ENCODE measurements at places on chromosomes 7 and 10. TPM values are rescaled to one million over a fixed set of nuclear protein-coding genes. Genes with fewer than 3 reads are reported as not detected.

The MYO3A gene
- total RNA-seq, result not detected

The SPAM1 gene
- total RNA-seq, result not detected

The TMEM270 gene
- total RNA-seq, result 0.21 TPM

The NPC1L1 gene
- total RNA-seq, result 0.09 TPM

The LLCFC1 gene
- not detected for total RNA-seq

The TRIM73 gene
- total RNA-seq, result 2.7 TPM

The SPDYE2 gene
- total RNA-seq, result not detected

The NPTX2 gene
- 0.25 TPM for total RNA-seq

The ADCK2 gene
- 16.6 TPM for total RNA-seq

The RSPH10B gene
- total RNA-seq, result not detected

The DGKB gene
- total RNA-seq, result not detected

The SCIN gene
- 0.31 TPM for total RNA-seq

The OSBPL3 gene
- 11.5 TPM for total RNA-seq

The FFAR4 gene
- total RNA-seq, result 0.13 TPM

The BMPER gene
- total RNA-seq, result 4.6 TPM

The CYP3A4 gene
- total RNA-seq, result 0.05 TPM

The SLC29A3 gene
- 27.0 TPM for total RNA-seq

The AKR1C2 gene
- 3,597 TPM for total RNA-seq

The TDRD1 gene
- total RNA-seq, result not detected

The TRRAP gene
- total RNA-seq, result 20.5 TPM

The ASB10 gene
- not detected for total RNA-seq

The BICC1 gene
- 23.5 TPM for total RNA-seq

The HECW1 gene
- total RNA-seq, result 16.6 TPM

The GIMAP8 gene
- not detected for total RNA-seq

The EIF4H gene
- total RNA-seq, result 339 TPM

The ZNF25 gene
- total RNA-seq, result 2.2 TPM

The ENKUR gene
- 0.38 TPM for total RNA-seq

The IRF5 gene
- total RNA-seq, result 15.9 TPM

The CFAP70 gene
- 0.13 TPM for total RNA-seq

The C10orf62 gene
- total RNA-seq, result not detected

The TCERG1L gene
- not detected for total RNA-seq

The ITPRID1 gene
- not detected for total RNA-seq

The CUBN gene
- 0.15 TPM for total RNA-seq

The NANOS1 gene
- 2.6 TPM for total RNA-seq

The DPP6 gene
- not detected for total RNA-seq

The TMEM229A gene
- total RNA-seq, result not detected

The CPED1 gene
- total RNA-seq, result not detected

The GNAT3 gene
- not detected for total RNA-seq

The NPFFR1 gene
- total RNA-seq, result 0.02 TPM

The ABHD11 gene
- total RNA-seq, result 17.2 TPM

The SKIDA1 gene
- 1.2 TPM for total RNA-seq

The PLA2G12B gene
- total RNA-seq, result not detected

The MBLAC1 gene
- total RNA-seq, result 2.7 TPM

The PDZD7 gene
- 0.70 TPM for total RNA-seq

The PPP1R3C gene
- total RNA-seq, result 20.7 TPM
